ENCODE measurements at places on chromosomes 6 and 20.

DNA sequence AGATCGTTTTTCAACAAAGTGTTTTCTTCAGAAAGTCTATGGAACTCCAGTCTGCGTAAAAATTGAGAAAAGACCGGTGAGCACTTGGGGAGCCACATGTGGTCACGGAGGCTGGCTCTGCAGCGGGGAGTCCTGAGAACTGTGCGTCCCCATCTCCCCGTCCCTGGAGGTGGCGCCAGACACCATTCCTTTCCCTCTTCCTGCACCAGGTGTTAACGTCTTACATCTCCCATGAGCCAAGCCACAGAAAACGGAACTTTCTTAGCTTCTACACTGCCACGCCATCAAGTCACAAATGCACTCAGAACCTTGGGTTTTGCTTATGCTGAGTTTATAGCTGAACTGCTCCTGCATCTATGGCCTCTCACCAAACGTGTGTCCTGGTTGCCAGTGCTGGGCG is 62.6 kb downstream of the GINS1 start:
- DNase-seq, result peak; percentile 45

DNA sequence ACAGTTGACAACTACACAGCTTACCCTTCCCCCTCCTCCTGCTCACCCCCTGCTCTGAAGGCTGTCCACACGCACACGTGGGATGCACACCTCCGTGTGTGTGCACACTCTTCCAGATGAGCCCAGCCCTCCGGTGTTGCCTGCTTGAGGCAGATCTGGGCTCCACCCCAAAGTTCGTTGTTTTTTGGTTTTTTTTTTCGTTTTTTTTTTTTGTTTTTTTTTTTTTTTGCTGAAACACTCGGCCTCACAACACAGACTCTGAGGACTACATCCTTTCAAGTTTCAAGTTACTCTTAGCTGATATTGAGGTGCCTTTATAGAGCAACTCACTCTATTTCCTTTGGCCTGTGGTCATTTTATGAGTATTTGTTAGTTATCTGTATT is 88.2 kb downstream of the RREB1 start:
- DNase-seq, result no peak

DNA sequence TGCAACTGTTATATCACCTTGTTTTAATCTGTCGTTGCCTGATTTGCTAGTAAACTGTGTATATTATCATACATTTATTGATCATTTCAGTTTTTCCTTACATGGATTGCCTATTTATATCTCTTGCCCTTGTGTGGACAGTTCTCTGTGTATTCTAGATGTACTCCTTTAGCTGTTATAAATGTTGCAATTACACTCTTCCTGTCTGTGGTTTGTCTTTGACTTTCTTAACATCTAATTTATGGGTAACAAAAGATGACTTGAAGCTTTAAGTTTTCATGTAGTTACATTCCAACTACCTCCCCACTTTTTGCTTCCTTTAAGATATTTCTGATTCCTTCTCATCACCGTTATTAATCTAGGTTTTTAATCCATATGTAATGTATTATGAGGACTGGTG is 22.6 kb downstream of the PLCB1 start:
- no peak for DNase-seq

GRCh38 chr20:35826397-35826998 is 54.7 kb downstream of the PHF20 start:
- no peak for DNase-seq

DNA sequence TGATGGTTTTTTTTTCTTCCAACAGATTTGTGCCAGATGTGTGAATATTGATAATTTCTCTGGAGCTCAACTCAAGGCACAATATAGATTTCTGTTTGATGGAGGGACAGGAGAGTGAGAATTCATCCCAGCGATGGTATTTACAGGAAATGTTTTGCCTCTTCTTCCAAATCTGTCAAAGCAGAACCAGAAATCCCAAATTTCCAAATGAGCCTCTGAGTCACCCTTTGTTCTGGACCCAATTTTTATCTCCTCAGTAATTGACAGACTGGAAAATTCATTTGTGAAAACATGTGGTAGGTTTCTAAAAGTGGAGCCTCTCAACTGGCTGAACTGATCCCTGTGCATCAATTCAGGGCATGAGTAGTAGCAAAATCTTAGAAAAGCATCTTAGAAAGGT is 223.2 kb upstream of the TSHZ2 start:
- DNase-seq, result peak; percentile 69

DNA sequence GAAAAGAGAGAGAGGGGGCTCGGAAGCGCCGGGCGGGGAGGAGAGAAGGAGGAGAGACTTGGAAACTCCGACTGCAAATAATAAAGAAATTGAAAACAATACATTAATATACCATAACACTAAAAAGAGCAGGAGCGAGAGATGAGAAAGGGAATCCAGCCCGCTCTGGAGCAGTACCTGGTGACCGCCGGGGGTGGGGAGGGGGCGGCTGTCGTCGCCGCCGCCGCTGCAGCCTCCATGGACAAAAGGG is 338 bp downstream of the E2F3 start:
- DNase-seq, result no peak

- DNase-seq, result peak; percentile 4
These were observed 3.2 kb upstream of the HLA-DMB start for GRCh38 chr6:32943864-32944649.

- no peak for DNase-seq
These were observed 105.3 kb downstream of the CD24 start for GRCh38 chr6:106869203-106869602.

- DNase-seq, result no peak
These were observed 52.0 kb upstream of the FYN start for GRCh38 chr6:111925296-111925695.

- DNase-seq, result no peak
These were observed 9.9 kb upstream of the DTD1 start for GRCh38 chr20:18577942-18578341.

GRCh38 chr6:3228046-3228671 is 706 bp upstream of the TUBB2B start:
- DNase-seq, result peak; percentile 48

- no peak for DNase-seq
These were observed 226.5 kb downstream of the MAFB start for GRCh38 chr20:40462566-40462965.

DNA sequence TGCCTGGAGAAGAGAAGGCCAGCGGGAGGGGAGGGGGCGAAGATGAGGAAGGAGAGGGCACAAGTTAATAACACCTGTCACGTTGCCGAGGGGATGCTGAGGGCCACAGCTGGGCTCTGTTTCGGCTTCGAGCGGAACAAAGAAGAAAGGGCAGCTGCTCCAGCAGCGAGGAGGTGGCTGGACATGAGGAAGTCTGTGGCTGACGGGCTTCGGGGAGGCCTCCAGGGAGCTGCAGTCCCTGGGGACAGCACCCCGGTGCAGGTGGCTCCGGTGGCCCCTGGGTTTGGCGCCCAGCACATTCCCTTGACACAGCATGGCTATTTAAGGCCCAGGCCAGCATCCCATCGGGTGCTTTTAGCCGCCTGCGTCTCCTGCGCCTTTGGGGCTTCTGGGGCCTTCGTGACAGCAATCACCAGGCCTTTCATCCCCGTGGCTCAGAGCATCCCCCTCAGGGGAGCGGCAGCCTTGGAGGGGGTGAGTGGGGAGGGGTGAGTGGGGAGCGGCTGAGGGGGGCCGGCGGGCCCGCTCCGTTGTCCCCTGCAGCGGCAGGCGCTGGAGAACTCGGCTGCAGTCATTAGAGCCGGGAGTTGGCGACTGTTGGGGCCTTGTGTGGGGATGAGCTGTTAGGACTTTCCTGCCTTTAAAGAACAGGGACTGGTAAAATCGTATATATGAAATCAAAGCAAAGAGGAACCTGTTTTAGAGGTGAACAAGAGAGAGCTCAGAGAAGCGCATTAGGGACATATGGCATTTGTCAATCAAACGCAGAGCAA is 99.0 kb downstream of the TMEM242 start:
- DNase-seq, result no peak

DNA sequence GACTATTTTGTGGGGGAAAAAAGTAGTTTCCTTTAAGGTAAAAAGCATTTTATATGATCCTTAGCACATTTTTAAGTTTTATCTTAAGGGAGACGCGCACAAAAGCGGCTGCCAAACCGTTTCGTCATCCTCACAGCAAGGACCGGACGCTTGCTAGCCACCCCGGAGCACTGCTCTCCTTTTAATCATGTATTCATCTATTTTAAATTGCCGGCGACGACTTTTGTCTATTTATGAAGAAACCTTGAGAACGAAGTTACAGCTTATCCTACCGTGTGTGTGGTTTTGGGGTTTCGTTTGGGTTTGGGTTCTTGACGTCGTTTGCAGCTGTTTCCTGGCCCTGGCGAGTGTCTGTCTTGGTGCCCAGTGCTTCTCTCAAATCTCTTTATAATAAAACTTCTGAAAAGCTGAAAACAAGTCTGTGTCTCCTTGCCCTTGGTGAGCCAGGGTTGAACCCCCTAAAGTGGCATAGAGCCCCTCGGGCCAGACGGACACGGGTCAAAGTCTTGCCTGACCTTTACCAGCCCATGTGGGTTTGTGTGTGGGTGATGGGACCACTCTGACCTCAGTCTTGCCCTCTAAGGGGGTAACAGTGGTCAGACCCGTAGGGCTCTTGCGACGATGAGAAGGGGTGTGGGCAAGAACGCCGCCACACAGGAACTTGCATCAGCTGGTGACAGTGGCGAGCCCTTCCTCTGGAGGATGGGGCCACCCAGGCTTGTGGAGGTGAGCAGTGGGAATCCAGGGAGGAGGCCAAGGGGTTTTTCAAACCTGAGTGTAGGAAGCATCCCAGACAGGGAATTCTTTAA is 117.6 kb downstream of the JPH2 start:
- DNase-seq, result no peak

DNA sequence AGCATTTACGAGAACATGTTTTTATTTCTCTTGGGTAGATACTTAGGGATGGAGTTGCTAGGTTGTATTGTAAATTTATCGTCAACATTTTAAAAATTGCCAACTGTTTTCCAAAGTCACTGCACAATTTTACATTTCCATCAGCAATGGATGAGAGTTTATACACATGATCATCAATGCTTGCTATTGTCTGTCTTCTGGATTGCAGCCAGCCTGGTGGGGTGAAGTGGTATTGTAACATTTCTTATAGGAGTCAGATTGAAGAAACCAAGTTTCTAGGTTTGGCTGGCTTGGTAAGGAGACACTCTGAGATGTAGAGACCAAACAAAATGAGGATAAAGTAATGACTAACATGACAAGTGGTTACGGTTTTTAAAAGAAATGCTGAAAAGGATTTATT is 57.1 kb upstream of the HDDC2 start:
- DNase-seq, result no peak

- peak; percentile 36 for DNase-seq
These were observed 214.5 kb downstream of the SOX4 start for GRCh38 chr6:21808045-21808470.

Measured in tongue (tissue), 3 donors.